NCI-H1092 (cell line): ENCODE measurements at places on chromosomes 7 and 10.
A peak's percentile ranks its signal among the peaks of the same experiment; 100 is the strongest.

DNA sequence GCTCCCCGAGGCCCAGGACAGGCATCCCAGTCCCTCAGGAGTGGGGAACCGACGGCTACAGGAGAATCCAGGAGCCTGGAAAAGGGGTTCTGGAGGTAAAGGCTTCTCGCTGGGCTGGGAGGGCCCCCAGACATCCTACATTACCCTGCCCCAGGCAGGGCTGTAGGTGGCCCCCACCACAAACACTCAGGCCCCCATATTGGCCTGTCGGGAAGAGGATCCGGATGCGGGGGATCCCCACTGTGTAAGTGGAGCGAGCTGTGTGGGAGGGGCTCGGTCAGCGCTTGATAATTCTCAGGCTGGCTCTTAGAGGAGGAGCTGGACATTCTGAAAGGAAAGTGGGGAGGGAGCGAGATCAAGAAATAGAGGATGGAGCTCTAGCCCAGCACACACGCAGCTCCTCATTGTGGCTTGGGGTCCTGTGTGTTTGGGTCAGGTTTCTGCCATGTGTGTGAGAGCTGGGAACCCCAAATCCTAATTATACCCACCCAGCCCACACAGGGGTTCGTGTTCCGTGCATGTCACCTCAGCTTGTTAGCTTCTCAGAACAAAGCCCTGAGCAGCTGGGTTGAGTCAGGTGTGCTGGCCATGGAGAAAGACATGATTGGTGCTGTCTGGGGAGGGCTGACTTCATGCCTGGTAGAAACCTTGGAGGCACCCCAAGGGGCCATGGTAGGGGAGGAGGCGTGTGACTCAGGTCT, 49.4 kb downstream of the ZNF467 start:
- no peak for DNase-seq

DNA sequence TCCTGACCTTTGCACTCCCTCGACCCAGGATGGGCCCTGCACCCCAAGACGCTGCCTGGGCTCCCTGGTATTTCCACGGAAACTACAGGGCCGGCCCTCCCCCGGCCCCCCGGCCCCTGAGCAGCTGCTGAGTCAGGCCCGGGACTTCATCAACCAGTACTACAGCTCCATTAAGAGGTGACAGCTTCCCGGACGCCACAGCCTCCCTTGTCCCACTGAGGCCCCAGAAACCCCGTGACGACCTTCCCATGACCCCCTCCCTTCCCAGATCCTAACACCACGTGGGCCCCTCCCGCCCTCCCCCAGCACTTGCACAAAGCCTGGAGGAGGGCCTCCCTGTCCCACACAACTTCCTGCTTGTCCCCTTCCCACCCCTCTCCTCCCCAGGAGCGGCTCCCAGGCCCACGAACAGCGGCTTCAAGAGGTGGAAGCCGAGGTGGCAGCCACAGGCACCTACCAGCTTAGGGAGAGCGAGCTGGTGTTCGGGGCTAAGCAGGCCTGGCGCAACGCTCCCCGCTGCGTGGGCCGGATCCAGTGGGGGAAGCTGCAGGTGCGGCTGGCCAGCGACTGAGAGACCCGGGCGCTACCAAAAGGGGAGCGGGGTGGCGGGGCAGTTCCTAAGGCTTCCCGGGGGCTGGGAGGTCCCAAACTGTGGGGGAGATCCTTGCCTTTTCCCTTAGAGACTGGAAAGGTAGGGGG, 5.7 kb downstream of the NOS3 start:
- no peak for DNase-seq

DNA sequence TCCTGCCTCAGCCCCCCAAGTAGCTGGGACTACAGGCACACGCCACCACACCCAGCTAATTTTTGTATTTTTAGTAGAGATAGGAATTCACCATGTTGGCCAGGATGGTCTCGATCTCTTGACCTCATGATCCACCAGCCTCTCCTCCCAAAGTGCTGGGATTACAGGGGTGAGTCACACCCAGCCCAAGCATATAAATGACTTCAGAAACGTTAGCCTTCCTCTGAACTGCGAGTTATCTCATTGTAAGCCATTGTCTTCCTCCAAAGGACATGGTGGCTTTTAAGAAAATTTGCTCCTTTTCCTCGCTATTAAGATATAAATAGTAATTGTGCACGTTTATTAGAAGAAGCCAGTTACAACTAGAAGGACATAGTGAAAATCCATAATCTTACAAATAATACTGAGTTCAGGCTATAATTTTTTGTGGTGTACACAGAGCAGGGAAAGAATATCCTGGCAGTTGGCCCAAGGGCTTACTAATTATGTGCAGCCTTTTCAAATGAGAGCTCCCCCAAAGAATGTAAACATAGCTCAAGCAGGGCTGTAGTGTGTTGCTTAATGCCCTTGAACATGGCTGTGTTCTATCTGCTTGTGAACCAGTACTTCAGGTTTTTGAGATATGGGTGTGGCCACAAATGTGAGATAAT, 495.8 kb downstream of the PARD3 start:
- DNase-seq: peak; percentile 81

- no peak for DNase-seq
Measured at GRCh38 chr10:59222788-59223187, 46.3 kb downstream of the PHYHIPL start.

- no peak for DNase-seq
Measured at GRCh38 chr10:131869344-131869743, 31.5 kb upstream of the PPP2R2D start.

GRCh38 chr7:111173990-111174389, 83.1 kb downstream of the LRRN3 start:
- DNase-seq: no peak
